Right hindlimb (tissue), 1 donor: ENCODE measurements at places on chromosomes 1 and 21.

- DNase-seq: no peak
Observed at GRCh38 chr1:173253046-173253445, 45.9 kb upstream of the TNFSF4 start.

DNA sequence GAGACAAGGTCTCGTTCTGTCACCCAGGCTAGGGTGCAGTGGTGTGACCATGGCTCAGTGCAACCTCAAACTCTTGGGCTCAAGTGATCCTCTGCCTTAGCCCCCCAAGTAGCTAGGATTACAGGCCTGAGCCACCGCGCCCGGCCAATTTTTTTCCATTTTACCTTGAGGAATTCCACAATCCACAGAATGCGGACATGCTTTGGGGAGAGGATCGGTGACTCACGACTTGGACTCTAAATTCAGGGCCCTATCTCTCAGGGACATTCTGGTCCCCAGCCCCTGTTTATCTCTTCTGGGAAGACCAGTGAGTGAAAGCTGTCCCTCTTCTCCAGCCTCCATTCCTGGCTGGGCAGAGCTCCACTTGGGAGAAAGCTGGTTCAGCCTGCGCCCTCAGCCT lies 5.2 kb downstream of the PADI1 start:
- DNase-seq: no peak

- DNase-seq: no peak
Observed at GRCh38 chr1:172647110-172647564, 11.8 kb upstream of the FASLG start.

DNA sequence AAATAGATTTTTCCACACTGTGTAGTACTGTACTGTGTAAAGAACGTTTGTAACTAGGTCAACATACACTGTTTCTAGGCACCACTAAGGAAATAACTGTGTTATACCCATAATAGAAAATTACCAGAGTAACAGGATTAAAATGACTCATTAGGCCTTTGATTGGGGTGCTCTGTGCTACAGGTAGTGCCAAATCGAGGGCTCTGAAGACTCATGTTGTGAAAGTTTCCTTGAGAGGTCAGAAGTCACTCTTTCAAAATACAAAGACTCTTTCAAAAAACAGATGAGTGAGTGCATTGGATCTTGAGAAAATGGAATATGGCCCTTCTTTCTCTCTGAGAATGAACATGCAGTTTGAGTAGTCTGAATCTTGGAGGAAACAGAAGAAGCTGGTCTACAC lies 143.0 kb downstream of the MRPL39 start:
- no peak for DNase-seq

DNA sequence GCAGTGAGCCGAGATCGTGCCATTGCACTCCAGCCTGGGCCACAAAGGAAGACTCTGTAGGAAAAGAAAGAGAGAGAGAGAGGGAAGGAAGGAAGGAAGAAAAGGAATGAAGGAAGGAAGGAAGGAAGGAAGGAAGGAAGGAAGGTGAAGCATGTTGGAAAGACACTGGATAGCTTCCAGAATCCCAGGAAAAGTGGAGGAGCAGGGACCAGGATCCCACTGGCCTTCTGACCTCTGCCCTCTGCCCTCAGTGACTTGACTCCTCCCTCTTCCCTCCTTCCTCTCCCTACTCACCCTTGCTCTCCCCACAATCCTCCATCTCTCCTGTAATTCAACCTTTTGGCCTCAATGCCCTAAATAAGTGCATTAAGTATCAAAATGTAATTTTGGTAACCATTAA lies 4.1 kb upstream of the UTS2 start:
- no peak for DNase-seq

- DNase-seq: no peak
Observed at GRCh38 chr1:183675381-183675780, 22.3 kb upstream of the APOBEC4 start.

DNA sequence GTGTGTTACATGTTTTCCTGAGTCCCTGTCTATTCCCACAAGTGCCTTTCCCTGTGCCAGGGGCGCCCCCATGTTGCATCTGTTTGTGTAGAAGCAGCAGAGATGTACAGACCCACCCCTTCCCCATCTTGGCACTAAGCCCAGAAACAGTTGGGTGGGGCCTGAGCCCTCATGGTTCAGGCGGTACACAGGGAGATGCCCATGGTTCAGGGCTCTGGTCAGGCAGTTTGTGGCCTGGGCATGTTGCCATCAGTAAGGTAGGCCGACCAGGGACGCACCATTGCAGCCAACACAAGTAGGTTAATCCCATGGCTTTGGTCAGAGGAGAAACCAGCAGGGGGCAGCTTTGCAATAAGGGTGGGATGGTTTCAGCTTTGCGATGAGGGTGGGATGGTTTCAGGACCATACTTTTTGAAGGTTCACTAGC lies 914 bp upstream of the ADGRB2 start:
- peak; percentile 47 for DNase-seq

GRCh38 chr21:16169102-16169511 lies 439.3 kb downstream of the USP25 start:
- no peak for DNase-seq
